ENCODE measurements at places on chromosomes 5 and 9.

DNA sequence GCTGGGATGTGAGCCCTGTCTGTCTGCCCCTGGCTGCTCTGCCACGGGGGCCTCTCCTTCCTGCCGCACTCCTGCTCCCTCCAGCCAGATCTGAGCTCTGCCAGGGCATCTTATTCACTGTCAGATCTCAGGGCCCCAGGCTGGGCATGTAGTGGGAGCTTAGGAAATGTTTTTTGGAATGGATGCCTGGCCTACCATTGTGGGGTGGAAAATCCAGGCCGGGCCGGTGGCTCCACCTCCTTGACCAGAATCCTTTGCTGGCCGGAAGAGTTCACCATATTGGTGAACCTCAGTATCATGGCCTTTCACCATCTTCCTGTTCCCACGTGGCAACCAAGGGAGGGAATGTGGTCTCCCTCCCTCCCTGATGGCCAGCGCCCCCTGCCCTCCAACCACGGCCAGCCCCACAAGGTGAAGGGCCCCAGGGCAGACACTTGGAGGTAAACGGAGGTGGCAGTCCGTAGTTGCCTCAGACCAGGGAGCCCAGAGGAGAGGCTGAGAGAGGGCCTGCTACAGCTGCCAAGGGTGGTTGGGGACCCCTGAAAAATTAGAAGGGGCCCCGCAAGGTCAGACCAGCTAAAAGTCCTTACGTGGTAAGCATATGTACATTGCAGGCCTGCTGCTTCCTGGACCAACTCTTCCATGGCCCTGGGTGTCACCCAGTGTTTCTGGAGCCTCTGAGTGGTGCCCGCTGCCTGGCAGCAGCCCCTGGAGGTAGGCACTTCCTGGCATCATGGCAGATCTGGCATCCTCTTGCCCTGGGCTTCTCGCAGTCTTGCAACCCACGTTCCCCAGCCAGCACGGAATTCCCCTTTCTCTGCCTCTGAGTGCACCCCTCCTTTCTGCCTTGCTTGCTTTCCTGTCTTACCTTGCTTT lies 153.3 kb downstream of the RGS3 start:
- peak; percentile 12 for DNase-seq

- no peak for DNase-seq
Observed at GRCh38 chr5:125746917-125747316, 676.3 kb upstream of the GRAMD2B start.

DNA sequence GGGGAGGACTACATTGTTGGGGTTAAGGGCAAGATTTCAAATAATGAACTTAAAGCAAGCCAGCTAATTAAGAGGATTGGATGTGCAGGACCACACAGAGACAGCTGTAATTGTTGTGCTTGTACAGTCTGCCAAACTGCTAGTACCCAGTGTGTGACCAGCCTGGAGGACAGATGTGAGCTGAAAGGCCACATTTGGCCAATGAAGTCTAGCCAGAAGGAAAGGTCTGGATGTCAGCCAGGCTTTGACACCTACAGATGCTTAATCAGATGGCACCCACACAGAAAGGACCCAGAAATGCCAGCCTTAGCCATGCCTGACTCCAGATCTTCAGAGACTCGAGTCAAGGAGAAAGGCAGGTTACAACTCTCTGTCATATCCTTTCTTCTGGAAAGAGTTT lies 491.1 kb downstream of the KIF4B start:
- no peak for DNase-seq

- no peak for DNase-seq
Observed at GRCh38 chr9:87887661-87888480, 5.2 kb downstream of the SPATA31E1 start.

DNA sequence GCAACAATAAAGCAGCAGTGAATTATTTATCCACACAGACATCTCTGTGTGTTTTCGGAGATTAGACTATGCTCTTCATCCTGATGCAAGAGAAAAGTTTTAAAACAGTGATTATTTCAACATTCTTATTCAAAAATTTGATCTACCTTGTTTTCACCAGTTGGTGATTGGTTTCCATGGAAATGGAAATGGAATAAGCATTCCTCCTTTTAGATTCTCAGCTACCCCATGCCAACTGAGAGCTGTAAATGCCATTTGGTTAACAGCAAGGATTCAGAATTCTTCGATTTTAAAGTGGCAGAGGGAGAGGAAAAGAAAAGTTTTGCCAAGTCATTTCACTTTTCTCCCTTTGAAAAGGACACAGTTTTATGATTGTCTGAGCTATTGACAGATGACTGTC lies 154.7 kb downstream of the PCSK5 start:
- no peak for DNase-seq

DNA sequence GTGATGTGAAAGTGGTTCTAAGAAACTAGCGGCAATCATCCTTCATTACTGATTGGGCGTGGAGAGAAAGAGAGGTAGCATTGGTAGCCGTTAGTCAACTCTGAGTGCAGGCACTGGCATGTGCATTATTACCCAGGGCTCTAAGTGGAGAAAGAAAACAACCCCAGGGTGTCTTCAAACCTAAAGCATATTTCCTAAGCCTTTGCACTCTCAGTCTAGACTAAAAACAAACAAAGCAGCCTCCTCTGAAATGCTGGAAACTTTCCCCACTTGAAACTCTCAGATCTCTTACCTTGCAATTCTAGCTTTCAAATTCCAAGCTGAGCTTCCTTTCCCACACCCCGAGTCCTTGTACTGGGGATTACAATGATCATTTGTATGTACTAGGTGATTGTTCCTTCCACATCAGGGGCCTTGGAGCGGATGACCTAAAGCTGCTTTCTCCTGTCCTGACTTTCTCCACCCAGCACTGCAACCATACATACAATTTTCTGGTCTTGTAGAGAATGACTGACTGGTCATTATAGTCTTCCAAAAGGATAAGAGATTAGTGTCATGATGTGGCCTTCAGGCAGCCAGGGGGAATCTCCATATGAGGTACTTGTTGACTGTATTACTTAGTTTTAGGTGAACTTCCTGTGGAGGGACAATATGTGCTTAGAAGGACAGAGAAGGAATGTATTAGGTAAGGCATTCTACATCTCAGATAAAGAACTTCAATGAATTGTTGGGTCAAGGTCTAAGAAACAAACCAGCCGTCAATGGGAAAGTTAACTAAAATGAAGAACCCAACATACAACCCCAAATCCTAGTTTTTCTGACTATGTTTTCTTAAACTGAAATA lies 98.3 kb upstream of the CDKN2B start:
- DNase-seq = no peak

GRCh38 chr5:125325488-125326149 lies 579.2 kb upstream of the ZNF608 start:
- no peak for DNase-seq

DNA sequence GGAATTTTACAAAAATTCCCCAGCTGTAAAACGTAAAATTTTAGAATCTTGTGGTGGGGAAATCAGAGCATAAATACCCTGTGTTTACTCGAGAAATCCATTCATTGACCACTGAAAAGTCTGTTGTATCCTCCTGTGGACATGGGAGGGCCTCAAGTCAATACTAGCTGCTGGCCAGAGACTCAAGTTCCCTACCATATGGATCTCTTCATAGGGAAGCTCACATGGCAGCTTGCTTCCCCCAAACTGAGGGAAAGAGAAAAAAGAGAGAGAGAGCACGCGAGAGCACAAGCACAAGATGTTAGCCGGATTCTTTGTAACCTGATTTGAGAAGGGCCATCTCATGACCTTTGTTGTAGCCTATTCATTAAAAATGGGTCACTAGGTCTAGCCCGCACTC lies 591.9 kb downstream of the LRRC70 start:
- DNase-seq = no peak

DNA sequence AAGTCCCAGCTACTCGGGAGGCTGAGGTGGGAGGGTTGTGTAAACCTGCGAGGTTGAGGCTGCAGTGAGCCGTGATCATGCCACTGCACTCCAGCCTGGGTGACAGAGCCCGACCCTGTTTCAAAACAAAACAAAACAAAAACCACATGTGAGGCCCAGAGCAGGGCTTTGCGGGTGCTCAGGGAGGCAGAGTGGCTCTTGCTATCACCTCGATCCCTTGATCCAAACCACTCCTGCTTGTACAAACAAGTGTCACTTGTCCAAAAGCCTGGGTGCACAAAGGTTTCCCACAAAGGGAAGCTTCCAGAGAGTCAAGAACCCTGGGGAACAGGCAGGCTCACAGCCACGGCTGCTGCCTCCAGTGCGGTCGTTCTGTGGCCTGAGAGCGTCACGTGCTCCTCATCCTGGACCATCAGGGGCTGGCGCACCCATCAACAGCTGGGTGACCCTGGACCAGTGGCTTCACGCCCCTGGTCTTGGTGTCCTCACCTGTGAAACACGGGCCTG lies 162.7 kb downstream of the C9orf50 start:
- peak; percentile 80 for DNase-seq

- no peak for DNase-seq
Observed at GRCh38 chr9:70477907-70478480, 63.5 kb upstream of the KLF9 start.

DNA sequence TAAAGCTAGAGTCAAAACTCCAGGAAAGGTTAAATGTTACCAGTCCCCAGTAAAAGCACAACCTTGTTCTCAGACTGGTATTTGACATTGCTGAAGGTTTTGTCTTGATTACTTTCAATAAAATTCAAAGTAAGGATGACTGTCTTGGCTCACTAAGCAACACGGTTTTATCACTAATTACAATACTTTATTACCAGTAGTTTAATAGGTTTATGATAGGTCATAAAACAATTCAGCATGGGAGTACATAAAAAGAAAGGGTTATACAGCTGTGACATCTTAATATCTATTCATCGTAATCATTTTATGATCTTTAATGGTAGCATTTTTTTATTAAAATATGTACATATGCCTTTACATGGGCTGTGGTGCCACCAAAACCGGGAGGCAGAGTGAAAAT lies 370.7 kb upstream of the IRX2 start:
- DNase-seq = no peak

DNA sequence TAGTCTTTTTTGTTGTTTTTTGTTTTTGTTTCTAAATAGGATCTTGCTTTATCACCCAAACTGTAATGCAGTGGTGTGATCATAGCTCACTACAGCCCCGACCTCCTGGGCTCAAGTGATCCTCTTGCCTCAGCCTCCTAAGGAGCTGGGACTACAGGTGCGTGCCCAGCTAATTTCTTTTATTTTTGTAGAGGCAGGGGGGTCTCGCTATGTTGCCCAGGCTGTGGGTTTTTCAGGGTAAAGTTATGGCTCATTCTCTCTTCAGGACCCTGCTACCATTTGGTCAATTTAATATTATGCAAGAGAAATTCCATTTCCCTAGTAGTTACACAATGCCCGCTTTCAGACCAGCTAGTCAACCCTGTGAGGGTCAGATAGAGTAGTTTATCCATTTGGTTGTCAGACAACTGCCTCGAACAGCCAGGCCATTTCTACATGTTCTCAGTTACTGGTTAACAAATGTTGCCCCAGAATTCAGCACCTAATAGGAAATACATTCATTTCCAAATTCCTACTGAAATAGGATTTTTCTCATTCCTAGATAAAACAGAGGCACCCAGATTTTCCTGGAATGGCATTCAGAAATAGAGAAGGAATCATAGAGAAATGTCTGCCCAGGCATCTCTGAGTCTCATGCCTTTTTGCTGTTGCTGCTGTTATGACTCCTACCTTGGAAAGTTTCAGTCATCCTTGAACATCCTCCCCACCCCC lies 6.4 kb upstream of the GLIS3 start:
- DNase-seq = peak; percentile 63

- DNase-seq = no peak
Observed at GRCh38 chr5:172481011-172481800, 26.9 kb upstream of the SH3PXD2B start.

DNA sequence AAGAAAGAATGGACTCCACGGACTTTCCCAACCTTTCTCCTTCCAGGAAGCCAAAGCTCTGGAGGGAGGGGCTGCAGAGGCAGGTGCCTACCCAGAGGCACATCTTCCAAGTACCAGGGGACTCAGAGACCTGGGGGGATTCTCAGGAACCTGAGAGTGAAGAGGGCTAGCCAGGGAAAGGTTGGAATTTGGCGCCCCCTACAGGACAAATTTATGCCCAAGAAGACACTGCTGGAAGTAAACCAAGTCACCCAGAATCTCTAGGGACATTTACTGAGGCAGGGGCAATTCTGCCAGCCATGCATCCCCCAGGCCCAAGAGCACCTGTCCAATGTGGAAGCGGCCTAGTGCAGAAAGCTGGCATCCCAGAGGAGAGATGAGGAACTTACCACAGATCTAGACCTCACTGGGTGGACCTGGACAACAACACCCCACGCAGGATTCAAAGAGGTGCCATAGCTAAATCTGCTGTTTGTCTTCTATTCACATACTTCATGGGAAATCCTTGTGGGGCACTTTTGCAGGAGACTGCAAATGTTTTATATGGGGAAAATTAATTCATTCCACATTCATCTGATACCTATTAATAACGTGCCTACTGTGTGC lies 25.9 kb upstream of the IDNK start:
- DNase-seq = peak; percentile 61

GRCh38 chr9:29150606-29151005 lies 1577.3 kb upstream of the C9orf72 start:
- no peak for DNase-seq

DNA sequence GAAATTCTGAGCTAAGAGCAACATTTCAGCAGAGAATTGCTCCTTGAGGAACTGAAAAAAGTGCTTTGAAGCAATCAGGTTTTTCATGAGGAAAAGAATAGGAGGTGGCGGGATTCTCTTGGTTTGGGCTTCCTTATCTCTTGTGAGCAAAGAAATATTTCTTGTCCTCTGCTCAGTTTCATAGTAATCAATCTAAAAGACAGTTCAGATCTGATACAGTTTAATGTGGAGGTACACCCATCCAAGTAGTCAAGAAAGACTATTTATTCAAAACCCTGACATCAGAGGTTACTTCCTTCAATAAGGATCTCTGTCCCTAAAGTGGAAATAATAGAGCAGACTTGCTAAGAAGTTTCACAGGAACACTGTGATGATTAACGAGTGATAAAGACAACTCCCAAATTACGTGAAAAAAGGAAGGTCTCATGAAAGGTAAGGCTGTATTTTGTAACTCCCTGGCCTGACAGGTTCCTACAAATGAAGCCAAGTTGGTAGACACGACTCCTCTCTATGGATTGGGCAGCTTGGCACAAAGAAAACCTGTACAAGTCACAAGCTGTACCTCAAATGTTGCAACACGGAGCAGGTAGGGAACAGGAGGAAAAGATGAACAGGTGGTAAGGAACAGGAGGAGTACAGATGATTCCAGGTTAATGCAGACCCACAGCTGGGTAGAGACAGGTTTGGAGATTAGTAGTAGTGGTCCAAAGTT lies 94.1 kb downstream of the SUSD1 start:
- DNase-seq = no peak

- no peak for DNase-seq
Observed at GRCh38 chr9:20568400-20568799, 53.9 kb downstream of the MLLT3 start.

DNA sequence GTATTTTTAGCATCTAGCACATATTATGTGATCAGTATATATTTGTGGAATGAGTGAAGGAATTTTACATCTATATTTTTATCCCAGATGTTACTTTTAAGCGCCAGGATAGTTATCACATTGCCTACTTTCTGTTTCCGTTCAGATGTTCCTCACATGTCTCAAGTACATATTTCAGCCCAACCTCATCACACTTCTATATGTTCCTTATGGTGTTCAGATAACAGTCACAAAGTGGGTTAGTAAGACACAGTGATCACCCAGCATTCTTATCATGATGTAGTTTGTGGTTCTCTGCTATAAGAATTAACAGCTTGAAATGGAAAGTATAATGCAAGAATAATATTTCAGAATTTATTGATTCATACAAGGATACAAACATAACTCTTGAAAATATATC lies 170.0 kb upstream of the RASA1 start:
- no peak for DNase-seq

- DNase-seq = no peak
Observed at GRCh38 chr9:26244661-26245451, 566.6 kb upstream of the TUSC1 start.
